ENCODE measurements at places on chromosomes 5 and 9.

- peak; percentile 20 for DNase-seq
Observed at GRCh38 chr5:57650360-57651069, 167.9 kb upstream of the ACTBL2 start.

GRCh38 chr5:14236757-14237156 lies 93.6 kb downstream of the TRIO start:
- no peak for DNase-seq

GRCh38 chr9:86796666-86797065 lies 150.6 kb downstream of the GAS1 start:
- no peak for DNase-seq

GRCh38 chr5:14136228-14136627 lies 6.9 kb upstream of the TRIO start:
- DNase-seq, result no peak

DNA sequence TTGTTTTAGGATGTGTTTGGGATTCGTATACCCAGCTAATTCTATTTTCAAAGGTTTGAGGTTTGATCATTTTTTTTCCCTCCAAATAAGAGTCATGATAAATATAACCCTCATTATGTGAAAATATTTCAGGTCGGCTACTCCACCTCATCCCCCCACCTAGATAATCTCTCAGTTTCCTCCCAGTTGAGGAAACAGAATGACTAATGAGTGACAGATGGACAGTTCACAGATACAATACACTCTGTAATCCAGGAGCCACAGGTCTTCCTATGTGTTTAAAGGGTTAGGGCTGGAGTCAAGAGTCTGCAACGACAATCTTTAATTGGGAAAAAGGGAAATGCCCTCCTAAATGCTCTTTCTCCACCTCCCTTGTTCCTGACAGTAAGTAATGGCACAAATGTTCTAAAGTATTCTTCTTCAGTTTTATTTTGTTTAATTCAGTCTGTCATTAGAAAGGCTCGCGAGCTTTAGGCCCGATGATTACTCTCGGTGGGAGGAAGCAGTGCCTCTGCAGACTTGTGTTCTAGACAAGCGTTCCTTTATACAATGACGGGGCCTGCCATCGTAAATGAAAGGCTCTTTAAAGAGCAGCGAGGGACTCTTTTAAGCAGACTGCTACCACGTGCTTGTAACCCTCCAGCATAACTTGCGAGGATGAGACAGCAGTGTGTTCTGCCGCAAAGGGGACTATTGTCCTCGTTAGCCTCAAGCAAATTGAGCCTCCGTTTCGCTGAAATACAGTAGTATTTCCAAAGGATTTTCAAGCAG lies 69.0 kb downstream of the MEF2C start:
- DNase-seq, result no peak

DNA sequence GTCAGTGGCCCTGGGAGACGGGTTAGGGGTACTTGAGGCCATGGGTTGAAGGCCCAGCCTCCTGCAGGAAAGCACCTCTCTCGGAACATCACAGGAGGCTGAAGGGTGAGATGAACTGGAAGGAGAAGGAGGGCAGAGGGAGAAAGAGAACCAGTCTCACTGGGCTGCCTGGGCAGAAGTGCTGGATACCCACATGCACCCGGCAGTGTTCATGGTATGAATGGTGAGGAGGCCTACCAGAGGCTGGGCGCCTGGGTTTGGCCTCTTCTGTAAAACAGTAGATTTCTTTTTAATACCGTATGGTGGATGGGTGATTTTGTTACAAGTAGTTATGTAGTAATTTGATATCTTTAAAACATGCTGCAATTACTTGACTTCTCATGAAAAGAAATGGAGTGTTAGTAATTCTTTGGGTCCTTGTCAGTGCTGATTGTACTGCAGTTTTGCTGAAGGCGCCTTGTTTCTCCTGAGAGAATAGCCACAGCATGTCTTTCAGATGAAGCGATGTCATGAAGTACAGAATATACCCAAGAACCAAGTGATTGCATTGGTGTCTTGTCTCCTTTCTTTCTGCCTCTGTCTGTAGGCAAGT lies 258.6 kb downstream of the FANCC start:
- no peak for DNase-seq

DNA sequence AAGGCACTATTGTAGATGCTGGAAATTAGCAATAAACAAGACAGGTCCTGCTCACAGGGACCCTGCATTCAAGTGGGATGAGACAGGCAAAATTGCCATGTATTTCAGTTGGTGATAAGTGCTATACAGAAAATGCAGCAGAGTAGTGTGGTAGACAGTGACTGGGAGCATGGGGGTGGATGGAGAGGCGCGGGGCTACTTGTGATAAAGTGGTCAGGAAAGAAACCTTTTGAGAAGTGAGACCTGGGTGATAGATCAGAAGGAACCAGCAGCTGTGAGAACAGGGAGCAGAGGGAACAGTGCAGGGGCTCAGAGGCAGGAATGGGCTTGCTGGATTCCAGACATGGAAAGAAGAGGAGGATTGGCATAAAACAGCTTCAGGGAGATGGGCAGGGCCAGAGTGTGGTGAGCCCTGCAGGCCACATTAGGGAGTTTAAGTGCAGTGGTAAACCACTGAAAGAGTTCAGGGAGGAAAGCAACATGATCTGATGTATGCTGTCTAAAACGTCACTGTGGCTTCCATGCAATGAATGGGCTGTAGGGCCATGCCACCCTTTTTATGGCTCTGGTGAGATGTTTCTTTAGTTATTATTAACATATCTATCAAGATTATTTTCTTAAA lies 7.3 kb downstream of the CRHBP start:
- DNase-seq, result no peak

GRCh38 chr5:71658916-71659662 lies 60.0 kb upstream of the CARTPT start:
- DNase-seq, result no peak

DNA sequence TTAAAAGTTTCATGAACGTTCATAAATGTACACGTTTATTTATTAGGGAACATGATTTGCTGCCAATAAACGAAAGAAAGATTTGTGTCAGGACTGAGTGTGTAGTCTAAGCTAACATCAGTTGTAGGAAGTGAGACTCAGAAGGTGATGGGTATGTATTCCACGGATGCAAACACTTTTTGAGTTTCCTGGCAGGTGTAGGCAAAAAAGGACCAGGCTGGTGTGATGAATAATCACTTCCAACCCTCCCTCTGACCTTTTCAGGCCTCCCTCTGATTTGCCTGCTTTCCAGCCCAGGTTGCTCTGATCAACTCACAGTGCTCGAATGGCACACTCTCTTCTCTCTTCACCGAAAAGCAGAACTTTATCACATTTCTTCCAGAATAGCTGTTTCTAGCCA lies 51.8 kb downstream of the BASP1 start:
- no peak for DNase-seq

GRCh38 chr5:137122075-137122474 lies 377.1 kb downstream of the SPOCK1 start:
- no peak for DNase-seq

- no peak for DNase-seq
Observed at GRCh38 chr9:114383521-114384231, 4.1 kb downstream of the AKNA start.

GRCh38 chr9:68721666-68722330 lies 16.8 kb downstream of the PIP5K1B start:
- DNase-seq, result no peak

DNA sequence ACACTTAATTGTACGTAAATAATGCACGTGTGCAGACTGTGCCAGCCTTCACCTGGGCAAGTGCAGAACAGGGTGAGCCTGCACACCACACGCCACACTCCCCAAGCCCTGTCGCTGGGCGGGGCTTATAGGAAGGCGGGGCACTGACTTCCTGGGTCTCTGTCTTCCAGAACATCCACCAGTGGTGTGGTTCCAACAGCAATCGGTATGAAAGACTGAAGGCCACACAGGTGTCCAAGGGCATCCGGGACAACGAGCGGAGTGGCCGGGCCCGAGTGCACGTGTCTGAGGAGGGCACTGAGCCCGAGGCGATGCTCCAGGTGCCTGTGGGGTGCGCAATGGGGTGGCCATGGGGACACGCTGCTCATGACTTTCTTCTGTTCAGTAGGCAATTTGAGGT lies 44.2 kb downstream of the GSN start:
- no peak for DNase-seq

DNA sequence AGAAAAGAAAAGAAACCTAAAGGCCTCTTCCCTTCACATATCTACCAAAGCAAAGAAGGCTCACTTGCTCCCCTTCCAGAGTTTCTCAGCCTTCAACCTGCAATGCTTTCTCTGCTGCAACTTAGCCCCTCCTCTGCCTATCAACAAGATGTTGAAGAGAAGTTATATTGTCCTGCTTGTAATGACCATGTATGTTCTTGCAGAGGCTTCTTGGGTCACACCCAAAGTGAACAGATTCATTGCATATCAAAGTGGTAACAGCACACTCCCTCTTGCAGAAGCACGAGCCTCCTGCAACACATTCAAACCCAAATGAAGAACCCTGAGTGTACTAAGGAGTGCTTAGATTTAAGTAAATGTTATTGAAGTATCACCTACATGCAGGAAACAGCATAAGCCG lies 494.3 kb downstream of the NTRK2 start:
- DNase-seq, result no peak

DNA sequence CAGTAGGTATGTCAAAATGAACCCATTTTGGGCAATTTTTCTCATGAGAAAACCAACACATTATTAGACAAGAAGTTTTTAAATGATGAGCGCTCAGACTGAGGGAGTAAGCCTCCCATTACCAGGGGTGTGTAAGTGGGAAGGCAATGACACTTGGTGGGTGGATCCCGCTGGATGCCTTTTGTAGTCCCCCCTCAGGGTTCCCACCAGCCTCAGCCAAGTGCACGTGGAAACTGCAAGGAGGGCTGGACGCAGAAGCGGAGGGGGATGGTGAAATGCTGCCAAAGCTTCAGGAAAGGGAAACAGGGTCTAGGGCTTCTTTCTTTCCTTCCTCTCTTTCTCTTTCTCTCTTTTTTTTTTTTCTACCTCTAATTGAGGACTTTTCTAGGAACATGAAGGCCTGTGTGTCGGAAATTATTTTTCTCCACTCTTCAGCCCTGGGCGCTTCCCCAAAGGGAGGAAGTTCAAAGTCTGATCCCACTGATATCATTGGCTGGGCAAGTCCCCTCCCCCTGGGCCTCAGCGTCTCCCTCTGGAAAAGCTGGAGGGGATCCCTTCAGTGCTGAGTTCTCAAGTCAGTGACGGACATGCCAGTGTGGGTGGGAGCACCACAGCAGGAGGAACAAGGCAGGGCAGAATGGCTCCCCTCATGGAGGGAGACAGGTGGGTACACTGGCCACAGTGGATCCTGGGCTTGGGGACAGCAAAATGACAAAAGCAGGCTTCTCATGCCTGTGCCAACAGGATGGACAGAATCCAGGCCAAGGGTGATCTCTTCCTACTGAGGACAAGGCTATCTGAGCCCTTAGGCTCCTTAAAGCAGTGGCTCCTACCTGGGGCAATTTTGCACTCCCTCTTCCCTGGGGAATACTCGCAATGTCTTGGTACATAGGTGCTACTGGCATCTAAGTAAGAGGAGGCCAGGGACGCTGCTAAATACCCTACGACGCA lies 23.9 kb upstream of the SLC25A51 start:
- DNase-seq, result no peak

GRCh38 chr5:97554977-97555643 lies 372.1 kb upstream of the RIOK2 start:
- no peak for DNase-seq

GRCh38 chr9:90991953-90992352 lies 190.3 kb downstream of the SYK start:
- DNase-seq, result no peak

GRCh38 chr5:120396186-120396585 lies 67.9 kb upstream of the PRR16 start:
- DNase-seq, result no peak

DNA sequence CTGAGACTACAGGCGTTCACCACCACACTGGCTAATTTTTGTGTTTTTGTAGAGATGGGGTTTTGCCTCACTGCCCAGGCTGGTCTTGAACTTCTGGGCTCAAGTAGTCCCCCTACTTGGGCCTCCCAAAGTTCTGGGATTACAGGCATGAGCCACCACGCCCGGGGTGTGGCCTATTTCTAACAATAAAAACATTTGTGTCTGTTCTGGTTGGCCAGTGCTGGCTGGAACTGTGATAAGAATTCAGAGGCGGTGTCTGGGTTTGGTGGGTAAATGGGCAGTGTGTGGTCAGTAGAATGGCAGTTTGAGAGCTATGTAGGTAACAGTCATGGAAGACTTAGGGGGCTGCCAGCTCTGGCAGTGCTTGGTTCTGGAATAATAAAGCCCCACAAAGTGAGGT lies 46.9 kb upstream of the SYNPO start:
- DNase-seq, result no peak

DNA sequence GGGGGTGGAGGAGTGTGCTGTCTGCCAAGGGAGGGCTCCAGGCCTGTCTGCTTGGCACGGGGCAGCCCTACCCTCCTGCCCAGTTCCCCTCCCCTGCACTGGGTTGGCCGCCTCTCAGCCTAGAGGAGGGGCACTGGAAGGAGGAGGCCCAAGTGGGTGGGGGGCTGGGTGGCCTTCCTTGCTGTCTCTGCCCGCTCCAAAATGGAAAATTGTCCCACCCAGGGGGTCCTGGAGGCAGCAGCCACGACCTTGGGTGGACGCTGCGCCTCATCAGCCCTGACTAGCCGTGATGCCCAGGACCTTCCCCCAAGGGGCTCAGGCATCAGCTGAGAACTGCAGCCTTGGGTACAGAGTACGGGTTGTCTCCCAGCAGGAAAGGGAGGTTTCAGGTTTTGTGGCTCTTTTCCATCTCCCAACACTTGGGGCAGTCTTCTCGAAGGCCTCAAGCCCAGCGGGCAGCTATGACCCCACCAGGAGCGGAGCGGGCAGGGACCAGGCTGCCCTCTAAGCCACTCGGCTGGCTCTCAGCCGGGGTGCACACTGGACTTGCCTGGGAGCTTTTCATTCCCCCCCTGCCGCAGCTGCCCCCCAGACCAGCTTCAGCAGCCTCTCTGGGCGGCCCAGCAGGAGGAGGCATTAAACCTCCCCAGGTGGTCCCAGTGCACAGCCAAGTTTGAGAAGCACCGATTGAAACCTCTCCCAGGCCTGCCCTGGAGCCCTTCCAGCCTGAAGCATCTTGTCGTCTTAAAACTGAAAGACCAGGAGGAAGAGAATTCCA lies 20.6 kb downstream of the NTNG2 start:
- no peak for DNase-seq

- DNase-seq, result no peak
Observed at GRCh38 chr5:69300537-69301203, 31.9 kb downstream of the CCDC125 start.

- no peak for DNase-seq
Observed at GRCh38 chr9:36640771-36641381, 68.2 kb downstream of the MELK start.

DNA sequence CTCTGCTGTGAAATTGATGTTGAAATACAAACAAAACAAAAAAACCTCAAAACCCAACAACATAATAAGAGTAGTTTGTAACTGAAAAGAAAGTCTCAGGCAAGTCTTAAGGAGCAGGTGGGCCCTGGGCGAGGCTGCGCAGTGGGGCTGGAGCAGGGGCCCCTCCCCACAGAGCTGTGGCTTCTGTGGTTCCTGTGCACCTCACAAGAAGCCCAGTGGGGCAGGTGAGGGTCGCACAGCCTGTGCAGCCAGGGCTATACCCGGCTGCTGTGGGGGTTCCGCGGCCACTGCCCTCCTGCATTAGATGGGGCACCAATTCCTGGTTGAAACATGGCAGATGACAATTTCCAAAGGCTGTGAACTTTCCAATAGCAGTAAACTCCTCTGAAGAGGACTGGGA lies 75.3 kb downstream of the TRIO start:
- no peak for DNase-seq

GRCh38 chr9:26682041-26682440 lies 210.6 kb downstream of the CAAP1 start:
- no peak for DNase-seq

GRCh38 chr9:91534374-91534773 lies 110.7 kb upstream of the NFIL3 start:
- DNase-seq, result no peak
